Breast epithelium (tissue), 4 donors: ENCODE measurements at places on chromosomes 11 and 22. TPM values are rescaled to one million over a fixed set of nuclear protein-coding genes. Genes with fewer than 3 reads are reported as not detected.
A peak's percentile ranks its signal among the peaks of the same experiment; 100 is the strongest.

Gene LINC01488
- not detected for total RNA-seq

Gene FHIP1B
- 42.1 TPM for total RNA-seq

Gene CNGA4
- 0.48 TPM for total RNA-seq

Gene GRM5
- total RNA-seq, result 0.33 TPM

Gene CD248
- 69.1 TPM for total RNA-seq

Gene TRIM49
- not detected for total RNA-seq

Gene TNNI2
- total RNA-seq, result not detected

Gene P2RX6
- total RNA-seq, result 1.6 TPM

Gene SYT9
- total RNA-seq, result not detected

Gene KCTD14
- total RNA-seq, result 22.4 TPM

Gene SPI1
- total RNA-seq, result 12.5 TPM

Gene HBE1
- total RNA-seq, result not detected

Gene EMID1
- total RNA-seq, result 2.3 TPM

DNA sequence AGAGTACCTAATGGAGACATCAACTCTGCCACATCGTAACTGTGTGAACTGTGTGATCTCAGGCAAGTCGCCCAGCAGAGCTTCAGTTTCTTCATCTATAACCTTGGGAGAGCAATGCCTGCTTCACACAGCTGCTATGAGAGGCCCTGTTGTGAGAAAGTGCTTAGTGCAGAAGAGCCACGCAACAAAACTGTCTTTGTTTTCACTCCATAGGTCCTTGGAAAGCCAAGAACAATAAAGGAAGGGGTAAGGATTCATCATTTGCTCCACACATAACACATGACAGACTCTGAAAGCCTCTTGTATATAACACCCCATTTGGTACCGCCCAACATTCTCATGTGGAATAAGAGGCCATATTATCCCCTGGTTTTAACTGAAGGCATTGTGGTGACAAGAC, 231.9 kb upstream of the ISX start:
- no peaks in the 10 kb centered on the region for H3K4me1 ChIP-seq
- no peak for DNase-seq
- no peak overlapping the region for H3K27ac ChIP-seq
- no peaks in the 10 kb centered on the region for H3K36me3 ChIP-seq
- no peaks in the 10 kb centered on the region for H3K27me3 ChIP-seq

DNA sequence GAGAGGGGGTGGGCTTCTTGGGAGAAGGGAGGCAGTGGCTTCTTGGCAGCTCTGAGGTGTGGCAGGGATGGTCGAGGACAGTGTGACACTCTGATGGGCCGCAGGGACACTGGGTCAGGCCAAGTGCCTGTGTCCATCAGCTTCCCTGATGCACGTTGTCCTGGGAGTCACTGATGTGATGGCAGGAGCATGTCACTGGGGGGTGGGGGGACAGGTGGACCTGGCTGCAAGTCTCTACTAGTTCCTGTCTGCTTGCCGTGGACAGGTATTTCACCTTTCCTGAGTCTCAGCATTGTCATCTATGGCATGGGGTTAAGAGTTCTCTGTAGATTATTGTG, 592.9 kb downstream of the TBC1D22A start:
- no peak overlapping the region for H3K27ac ChIP-seq
- DNase-seq, result no peak
- no peaks in the 10 kb centered on the region for H3K36me3 ChIP-seq
- no peaks in the 10 kb centered on the region for H3K27me3 ChIP-seq
- no peaks in the 10 kb centered on the region for H3K4me1 ChIP-seq

GRCh38 chr11:61586792-61587430, 6.0 kb upstream of the SYT7 start:
- H3K36me3 ChIP-seq, result no peaks in the 10 kb centered on the region

DNA sequence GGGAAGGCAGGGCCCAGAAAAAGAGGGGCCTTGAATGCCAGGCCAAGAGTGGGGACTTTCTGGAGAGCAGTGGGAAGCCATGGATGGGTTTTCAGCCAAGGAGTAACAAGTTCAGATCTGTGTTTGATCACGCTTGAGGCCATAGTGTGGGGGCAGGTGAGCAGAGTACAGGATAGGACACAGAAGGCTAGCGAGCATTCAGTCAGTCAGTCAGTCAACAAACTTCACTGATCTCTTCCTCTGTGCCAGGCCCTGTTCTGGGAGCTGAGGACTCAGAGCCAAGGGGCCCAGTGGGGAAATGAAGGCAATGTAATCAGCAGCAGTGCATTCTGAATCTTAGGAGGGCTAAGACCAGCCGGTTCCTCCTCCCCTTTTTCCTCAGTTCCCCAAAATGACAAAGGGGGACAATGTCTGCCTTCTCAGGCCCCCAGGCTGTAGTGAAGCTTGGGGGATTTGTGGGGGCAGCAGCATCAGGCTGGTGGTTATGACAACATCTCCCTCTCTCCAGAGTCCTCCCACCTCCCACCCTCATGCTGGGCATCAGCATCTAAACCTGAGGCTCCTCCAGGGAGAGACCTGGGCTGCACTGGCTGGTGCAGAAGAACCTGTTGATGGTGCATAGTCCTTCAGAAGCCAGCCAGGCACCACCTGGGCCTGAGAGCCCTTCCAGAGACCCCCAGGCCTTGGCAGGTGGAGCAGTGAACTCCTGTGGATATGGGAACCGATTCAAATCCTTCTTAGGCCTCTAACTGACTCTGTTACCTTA, 42.9 kb upstream of the TPBGL start:
- no peaks in the 10 kb centered on the region for H3K27me3 ChIP-seq
- peak overlapping the region; percentile 5 for H3K27ac ChIP-seq
- no peaks in the 10 kb centered on the region for H3K4me1 ChIP-seq
- no peak overlapping the region for H3K4me3 ChIP-seq
- no peak for DNase-seq

GRCh38 chr11:110859240-110859840, 147.1 kb upstream of the ARHGAP20 start:
- no peaks in the 10 kb centered on the region for H3K4me1 ChIP-seq
- DNase-seq, result no peak

DNA sequence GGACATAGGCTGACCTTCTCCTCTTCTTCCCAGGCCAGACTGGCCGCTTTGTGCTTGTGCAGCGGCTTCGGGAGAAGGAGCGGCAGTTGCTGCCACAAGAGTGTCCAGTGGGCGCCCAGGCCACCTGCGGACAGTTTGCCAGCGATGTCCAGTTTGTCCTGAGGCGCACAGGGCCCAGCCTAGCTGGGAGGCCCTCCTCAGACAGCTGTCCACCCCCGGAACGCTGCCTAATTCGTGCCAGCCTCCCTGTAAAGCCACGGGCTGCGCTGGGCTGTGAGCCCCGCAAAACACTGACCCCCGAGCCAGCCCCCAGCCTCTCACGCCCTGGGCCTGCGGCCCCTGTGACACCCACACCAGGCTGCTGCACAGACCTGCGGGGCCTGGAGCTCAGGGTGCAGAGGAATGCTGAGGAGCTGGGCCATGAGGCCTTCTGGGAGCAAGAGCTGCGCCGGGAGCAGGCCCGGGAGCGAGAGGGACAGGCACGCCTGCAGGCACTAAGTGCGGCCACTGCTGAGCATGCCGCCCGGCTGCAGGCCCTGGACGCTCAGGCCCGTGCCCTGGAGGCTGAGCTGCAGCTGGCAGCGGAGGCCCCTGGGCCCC, 1.4 kb downstream of the RASSF7 start:
- no peaks in the 10 kb centered on the region for H3K36me3 ChIP-seq
- no peaks in the 10 kb centered on the region for H3K27me3 ChIP-seq
- no peak for DNase-seq
- no peak overlapping the region for H3K27ac ChIP-seq
- H3K4me1 ChIP-seq, result no peaks in the 10 kb centered on the region

DNA sequence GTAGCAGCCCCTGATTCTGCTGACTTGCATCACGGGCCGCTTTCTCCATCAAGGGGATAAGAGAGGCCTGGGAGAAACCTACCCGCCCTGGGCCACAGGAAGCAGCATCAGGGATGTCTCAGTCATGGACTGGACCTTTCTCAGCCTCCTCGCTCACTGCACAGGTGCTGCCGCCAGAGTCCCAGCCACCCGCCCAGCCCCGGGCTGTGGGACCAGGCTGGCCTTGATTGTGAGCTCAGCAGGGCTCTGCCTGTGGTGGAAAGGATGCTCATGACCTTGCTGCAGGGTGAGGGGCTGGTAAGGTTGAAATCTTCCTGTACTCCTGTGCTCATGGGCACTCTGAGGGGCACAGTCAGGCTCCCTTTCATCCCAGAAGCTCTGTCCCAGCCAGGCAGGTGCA, 26.0 kb upstream of the GGTLC2 start:
- DNase-seq, result no peak
- no peaks in the 10 kb centered on the region for H3K36me3 ChIP-seq

- H3K27ac ChIP-seq, result no peak overlapping the region
- no peak for DNase-seq
- H3K36me3 ChIP-seq, result no peaks in the 10 kb centered on the region
- H3K4me3 ChIP-seq, result peak overlapping the region; percentile 62
- H3K27me3 ChIP-seq, result no peaks in the 10 kb centered on the region
These were observed 976 bp downstream of the DEPDC7 start for GRCh38 chr11:33016654-33017053.

GRCh38 chr11:102552020-102552419, 21.5 kb upstream of the MMP7 start:
- H3K27me3 ChIP-seq, result no peaks in the 10 kb centered on the region
- H3K36me3 ChIP-seq, result no peaks in the 10 kb centered on the region
- peak overlapping the region; percentile 76 for H3K27ac ChIP-seq
- DNase-seq, result no peak
- no peaks in the 10 kb centered on the region for H3K4me1 ChIP-seq

DNA sequence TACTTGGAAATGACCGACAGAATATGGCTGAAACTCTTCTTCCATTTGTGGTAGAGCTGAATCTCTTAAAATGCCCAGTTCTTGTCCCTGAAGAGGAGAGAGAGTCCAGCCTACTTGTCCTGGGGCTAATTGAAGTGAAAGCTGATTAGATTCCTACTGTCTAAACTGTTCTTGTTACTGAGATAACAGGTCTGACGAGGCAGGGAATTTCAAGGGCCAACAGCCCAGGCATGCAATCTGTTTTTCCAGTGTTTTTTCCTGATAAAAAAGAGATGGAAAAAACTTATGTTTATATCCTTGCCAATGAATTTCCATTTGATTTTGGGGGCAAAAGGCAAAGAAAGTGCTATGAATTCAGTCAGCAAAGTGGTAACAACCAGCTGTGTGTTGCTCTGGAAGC, 195.5 kb downstream of the ETS1 start:
- H3K4me1 ChIP-seq, result no peaks in the 10 kb centered on the region
- H3K27me3 ChIP-seq, result no peaks in the 10 kb centered on the region
- DNase-seq, result no peak
- no peak overlapping the region for H3K4me3 ChIP-seq
- H3K36me3 ChIP-seq, result no peaks in the 10 kb centered on the region
- no peak overlapping the region for H3K27ac ChIP-seq

DNA sequence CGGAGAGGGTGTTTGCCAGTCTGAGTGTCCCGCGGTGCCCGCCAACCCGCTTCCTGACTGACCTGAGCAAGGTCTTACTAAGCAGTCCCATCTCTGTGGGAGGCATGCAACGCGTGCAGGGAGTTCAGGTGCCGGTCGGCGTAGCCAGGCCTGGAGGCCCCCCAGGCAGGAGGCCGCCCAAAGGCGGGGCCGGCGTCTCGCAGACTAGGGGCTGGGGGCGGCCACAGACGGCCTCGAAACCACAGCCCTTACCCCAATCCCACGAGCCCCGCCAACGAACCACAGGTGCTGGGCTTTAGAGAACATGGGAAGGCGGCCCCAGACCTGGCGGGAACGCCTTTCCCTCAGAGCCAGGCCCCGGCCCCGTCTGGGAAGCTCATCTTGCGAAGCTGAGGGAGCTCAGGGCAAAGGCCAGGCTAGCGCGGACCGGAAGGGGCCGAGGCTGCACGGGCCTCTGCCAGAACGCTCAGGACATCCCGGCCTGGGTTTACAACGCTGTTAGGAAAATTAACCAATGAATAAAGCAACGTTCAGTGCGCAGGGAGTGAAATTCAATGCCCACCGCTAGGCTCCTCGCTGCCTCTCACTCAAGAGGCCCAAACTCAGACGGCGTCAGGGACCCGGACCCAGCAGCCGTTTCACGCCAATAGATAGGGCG, 2.1 kb upstream of the MTFP1 start:
- H3K36me3 ChIP-seq, result no peaks in the 10 kb centered on the region
- peak; percentile 58 for DNase-seq
- peak overlapping the region; percentile 85 for H3K4me3 ChIP-seq

DNA sequence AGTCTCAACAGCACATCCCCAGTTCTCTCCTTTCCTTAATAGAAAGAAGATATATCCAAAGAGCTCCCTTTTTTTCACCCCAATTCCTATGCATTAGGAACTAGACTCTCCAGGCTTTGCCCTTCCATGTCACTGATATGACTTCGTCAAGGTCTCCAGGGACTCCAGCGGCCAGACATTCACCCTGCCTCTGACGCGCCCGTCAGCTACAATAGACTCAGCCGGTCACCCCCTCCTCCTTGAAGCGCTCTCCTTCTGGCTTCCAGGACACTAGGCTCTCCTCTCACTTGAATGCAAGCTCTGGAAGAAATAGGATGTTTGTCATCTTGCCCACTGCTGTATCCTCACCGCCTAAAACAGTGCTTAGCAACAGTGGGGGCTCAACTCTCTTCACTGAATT, 14.9 kb upstream of the ELFN2 start:
- H3K27ac ChIP-seq, result no peak overlapping the region
- no peak for DNase-seq
- H3K36me3 ChIP-seq, result no peaks in the 10 kb centered on the region
- H3K4me3 ChIP-seq, result no peak overlapping the region

DNA sequence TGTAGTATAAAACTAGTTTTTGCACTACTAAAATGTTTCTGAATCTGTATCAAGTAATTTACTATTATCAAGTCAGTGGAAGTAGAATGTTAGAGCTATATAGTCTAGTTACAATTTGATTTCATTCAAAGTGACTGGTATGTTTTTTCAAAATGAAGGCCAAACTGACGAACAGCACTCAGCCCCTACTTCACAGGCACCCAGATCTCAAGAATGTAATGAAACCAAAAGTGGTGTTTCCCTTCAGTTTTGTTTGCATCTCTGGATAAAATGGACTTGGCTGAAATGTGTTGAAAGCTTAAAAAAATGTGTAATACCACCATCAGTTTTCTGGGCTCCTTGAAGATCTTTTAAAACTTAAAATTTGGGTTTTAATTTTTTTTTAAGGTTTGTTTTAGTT, 46.4 kb downstream of the QSER1 start:
- H3K27ac ChIP-seq, result no peak overlapping the region
- no peaks in the 10 kb centered on the region for H3K27me3 ChIP-seq
- no peaks in the 10 kb centered on the region for H3K4me1 ChIP-seq

- H3K36me3 ChIP-seq, result no peaks in the 10 kb centered on the region
- H3K27ac ChIP-seq, result no peak overlapping the region
- no peaks in the 10 kb centered on the region for H3K4me1 ChIP-seq
These were observed 543.2 kb upstream of the B3GAT1 start for GRCh38 chr11:134955281-134955680.

DNA sequence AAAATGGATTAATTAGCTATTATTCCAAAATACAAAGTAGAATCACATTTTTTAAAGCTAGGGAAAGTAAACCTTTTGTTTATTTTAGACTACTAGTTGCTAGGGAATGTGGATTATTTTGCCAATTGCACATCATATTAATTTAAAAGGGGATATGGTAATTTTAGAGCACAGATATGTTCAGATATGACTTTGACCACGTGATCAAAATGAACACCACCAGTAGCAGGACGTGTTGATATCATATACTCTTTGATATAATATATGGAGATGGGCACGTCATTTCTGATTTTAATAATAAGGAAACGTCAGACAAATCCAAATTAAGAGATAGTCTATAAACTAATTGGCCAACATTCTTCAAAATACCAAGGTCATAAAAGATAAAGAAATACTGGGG, 1188.3 kb upstream of the CNTN5 start:
- no peak overlapping the region for H3K27ac ChIP-seq
- H3K4me1 ChIP-seq, result no peaks in the 10 kb centered on the region
- H3K36me3 ChIP-seq, result no peaks in the 10 kb centered on the region
- no peak overlapping the region for H3K4me3 ChIP-seq
- no peaks in the 10 kb centered on the region for H3K27me3 ChIP-seq

GRCh38 chr22:23278883-23279675, 98.8 kb downstream of the BCR start:
- peaks cover 34% of the 10 kb centered on the region for H3K4me1 ChIP-seq
- H3K27ac ChIP-seq, result peak overlapping the region; percentile 97
- H3K36me3 ChIP-seq, result no peaks in the 10 kb centered on the region
- DNase-seq, result peak; percentile 76
- no peaks in the 10 kb centered on the region for H3K27me3 ChIP-seq
